ENCODE measurements at places on chromosomes 1 and 21.
A peak's percentile ranks its signal among the peaks of the same experiment; 100 is the strongest.

DNA sequence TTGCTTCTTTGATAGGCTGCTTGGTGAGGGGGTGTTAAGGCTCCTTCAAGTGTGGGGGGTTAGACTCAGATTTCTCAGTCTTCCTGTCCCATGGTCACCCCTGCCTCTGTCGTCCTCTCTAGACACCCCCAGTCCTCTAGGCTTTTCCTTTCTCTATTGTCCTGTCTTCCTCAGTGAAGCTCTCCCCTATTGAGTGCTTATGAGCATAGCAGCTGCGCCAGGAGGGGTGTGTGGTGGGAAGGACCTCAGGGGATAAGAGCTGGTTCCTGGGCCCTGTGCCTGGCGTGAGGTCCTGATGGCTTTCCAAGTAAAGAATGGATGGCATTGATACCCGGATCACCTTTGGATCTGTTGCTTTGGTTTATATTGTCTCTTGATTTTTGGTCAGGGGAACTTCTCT is 69.1 kb downstream of the DIP2A start:
- no peak for DNase-seq

DNA sequence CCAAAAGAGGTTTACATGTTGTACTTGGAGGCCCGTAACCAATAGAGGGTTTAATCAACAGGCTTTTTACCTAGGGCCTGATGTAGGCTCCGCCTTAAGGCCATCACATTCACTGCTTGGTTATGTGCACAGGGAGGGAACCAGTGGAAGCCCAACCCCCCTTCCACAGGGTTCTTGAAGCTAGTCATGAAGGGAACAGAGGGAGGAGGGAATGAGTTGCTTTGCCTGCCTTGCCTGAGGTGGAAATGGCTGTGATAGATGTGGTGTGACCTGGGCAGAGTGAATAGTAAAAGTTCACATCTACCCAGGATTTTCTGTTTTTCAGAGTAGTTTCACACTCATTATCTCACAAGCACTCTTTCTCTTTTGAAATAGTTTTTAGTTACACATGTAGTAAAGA is 215.1 kb downstream of the ST6GALNAC3 start:
- DNase-seq = no peak

DNA sequence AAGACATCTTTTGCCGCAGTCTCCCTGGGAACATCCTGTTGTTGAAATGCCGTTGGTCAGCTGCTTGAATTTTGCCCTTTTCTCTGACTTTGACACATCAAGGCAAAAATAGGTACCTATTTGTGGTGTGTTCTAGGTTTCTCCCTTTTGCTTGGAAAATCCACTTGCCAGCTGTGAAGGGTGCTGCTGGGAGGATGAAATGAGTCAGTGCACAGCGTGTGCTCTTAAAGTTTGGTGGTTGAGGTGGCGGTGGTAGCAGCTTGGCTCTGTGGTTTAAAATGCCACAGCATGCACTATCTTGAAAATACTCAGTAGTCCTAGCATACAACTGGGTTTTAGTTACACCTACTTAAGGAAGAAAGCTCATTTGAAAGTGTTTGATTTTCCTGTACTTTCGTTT is 183.8 kb downstream of the DHRS3 start:
- DNase-seq = peak; percentile 80

DNA sequence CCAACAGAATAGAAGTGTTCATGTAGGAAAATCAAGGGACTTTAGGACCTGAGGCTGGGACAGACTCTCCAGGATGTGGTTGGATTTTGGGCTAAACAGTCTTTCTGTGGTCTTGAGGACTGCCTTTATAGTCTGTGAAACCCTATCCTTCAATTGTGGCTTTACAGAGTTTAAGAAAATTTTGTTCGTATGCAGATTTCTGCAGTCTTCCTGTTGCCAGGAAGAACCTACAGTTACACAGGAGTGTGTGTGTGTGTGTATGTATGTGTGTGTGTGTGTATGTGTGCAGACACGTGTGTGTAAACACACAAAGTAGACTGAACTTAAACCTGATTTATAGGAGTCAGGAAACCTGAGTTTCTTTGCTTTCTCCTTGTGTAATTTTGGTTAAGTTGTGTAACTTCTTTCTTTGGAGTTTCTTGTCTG is 22.8 kb downstream of the NEK7 start:
- DNase-seq = no peak

DNA sequence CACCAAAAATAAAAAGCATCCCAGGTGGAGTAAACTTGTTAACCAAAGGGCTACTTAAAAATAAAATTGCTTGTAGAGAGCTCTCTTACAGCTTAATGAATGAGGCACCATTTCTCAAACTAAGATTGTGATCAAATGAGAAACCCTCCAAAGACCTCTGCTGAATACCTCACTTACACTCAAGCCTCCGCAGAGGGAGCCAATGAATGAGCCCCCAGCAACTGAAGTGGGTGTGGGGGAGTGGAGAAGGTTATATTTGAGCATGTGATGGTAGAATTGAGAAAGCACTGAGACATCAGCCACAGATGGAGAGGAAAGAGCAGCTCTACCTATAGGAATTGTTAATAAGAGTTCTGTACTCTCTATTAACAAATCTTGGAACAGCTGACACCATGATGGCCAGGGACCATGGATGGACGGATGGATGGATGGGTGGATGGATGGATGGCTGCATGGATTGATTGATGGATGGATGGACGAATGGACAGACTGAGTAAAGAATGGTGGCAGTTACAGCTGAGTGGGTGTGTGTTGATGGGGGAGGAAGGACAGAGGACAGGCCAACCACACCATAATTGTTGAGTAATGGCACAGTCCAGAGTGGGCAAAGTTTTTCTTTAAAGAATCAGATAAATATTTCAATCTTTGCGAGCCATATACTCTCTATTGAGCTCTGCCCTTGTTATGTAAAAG is 20.3 kb upstream of the TIAM1 start:
- DNase-seq = no peak

GRCh38 chr1:223203034-223203408 is 60.0 kb upstream of the TLR5 start:
- no peak for DNase-seq

DNA sequence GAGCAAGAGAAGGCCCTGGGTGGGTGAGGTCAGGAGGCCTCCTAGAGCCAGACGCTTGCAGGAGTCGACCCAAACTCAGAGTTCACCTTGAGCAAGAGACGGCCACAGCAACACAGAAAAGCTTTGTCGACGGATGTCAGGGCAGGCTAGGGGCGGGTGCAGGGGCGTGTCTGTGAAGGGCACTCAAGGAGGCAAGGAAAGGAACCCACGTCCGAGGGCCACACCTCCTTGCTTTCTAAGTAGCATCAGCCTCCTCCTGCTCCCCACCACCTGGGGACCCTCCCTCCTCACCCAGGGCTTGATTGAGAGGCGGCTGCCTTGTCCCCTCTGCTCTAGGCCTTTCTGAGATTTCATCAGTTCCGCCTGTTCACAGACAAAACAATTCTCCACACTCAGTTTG is 92.1 kb downstream of the OMA1 start:
- DNase-seq = no peak

DNA sequence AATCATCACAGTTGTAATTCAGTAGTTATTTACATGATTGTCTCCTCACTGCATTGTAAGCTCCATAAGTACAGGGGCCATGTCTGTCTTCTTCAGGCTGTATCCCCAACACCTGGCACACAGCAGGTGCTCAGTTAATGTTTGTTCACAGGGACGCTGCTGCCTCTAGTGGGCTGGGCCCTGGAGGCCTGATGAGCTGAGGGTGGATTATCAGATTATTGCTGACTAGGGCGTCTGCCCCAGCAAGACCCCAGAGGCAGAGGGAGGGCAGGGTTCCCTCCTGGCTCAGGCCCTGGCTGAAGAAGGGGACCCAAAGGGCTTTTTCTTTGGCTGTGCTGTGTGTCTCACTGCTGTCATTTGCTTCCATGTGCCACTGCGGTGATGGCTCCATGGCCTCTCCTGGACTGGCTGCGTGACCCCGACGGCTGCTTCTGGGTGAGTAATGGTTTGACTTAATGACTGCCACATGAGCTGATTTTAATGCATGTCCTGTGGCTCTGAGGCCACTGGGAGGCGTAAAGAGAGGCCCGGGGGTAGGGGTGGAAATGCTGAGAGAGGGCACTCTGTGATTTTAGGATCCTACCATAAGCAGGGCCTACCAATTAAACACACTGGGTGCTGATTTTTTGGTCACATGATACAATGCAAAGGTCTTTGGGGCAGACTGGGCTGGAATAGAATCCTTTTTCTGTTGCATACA is 20.8 kb upstream of the EPB41 start:
- no peak for DNase-seq

- DNase-seq = no peak
Observed at GRCh38 chr1:203422116-203422515, 53.5 kb upstream of the PRELP start.

DNA sequence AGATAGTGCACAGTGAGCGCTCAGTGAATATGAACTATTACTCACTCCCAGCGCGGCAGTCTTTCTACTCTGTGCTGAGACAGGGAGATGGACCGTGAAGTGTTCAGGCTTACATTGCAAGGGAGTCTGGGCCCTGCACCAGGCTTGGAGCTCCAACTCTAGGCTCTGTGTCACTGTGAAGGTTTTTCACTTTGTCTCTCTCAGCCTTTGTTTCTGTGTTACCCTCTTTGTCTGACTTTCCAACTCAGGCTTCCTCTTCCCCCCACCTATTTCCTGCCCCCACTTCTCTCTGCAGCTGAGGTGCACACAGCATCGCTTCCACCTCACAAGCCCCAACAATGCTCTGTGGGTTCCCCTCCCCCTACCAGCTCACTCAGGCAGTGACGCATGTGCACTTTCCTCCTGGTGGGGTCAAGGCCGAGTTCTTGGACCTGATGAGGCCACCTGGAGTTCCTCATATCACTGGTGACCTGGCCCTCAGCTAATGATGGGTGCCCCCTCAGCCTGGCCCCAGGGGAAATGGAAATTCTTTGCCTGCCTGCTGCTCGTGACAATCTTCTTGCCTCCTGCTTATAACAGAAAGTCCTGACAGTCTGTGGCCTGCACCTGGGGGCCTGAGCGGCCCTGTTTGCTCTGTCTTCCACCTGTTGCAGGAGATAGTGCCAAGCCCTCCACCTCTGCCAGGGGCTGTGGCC is 1.1 kb upstream of the LCK start:
- DNase-seq = peak; percentile 90

DNA sequence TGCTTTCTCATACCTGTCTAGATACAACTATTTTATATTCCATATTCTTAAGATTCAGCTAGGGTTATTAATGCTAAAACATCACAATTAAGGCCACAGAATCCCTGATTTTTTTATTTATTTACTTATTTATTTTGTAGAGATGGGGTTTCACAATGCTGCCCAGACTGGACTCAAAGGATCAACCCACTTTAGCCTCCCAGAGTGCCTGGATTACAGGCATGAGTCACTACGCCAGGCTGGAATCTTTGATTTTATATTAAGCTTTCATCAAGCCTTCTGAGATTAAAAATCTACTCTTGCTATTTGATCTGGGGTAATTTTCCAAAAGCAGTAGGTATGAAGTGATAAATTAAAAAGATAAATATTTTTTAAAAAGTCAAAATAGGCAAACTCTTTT is 38.9 kb downstream of the MCOLN2 start:
- no peak for DNase-seq

DNA sequence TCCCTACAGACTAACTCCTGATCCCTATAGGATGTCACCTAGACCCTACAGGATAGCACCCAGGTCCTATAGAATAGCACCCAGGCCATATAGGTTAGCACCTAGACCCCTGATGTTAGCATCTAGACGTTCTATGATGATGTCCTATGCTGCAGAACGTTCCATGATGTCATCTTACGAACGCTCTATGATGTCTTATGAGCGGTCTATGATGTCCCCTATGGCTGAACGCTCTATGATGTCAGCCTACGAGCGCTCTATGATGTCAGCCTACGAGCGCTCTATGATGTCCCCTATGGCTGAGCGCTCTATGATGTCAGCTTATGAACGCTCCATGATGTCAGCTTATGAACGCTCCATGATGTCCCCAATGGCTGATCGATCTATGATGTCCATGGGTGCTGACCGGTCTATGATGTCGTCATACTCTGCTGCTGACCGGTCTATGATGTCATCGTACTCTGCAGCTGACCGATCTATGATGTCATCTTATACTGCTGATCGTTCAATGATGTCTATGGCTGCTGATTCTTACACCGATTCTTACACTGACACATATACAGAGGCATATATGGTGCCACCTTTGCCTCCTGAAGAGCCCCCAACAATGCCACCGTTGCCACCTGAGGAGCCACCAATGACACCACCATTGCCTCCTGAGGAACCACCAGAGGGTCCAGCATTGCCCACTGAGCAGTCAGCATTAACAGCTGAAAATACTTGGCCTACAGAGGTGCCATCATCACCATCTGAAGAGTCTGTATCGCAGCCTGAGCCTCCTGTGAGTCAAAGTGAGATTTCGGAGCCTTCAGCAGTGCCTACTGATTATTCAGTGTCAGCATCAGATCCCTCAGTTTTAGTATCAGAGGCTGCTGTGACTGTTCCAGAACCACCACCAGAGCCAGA is 9.5 kb downstream of the SON start:
- no peak for DNase-seq

DNA sequence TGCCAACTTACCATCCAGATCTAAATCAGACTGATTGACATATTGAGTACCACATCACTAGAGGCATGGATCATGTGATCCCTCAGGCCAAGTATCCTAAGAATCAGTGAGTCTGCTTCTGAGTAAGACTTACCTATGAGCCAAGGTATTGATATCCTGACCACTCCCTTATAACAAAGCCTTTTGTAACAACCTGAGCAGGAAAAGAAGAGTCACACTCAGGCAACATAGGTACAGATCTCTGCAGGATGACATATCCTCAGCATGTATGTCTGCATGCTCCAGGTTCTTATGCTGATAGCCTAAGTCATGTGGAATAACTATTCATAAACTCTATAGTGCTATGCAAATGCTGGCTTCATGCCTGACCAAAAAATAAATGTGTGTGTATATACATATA is 2.3 kb upstream of the LCE1A start:
- DNase-seq = no peak

GRCh38 chr1:112048421-112048820 is 59.0 kb upstream of the KCND3 start:
- DNase-seq = no peak

- DNase-seq = no peak
Observed at GRCh38 chr1:198549866-198550265, 9.4 kb upstream of the ATP6V1G3 start.

- DNase-seq = no peak
Observed at GRCh38 chr1:96964761-96965160, 243.2 kb downstream of the PTBP2 start.

- no peak for DNase-seq
Observed at GRCh38 chr1:41431490-41432350, 52.8 kb downstream of the EDN2 start.
